Activated CD8-positive, alpha-beta T cell treated with anti-CD3 and anti-CD28 coated beads for 36 hours (primary cell): ENCODE measurements at places on chromosomes 11 and 22.

DNA sequence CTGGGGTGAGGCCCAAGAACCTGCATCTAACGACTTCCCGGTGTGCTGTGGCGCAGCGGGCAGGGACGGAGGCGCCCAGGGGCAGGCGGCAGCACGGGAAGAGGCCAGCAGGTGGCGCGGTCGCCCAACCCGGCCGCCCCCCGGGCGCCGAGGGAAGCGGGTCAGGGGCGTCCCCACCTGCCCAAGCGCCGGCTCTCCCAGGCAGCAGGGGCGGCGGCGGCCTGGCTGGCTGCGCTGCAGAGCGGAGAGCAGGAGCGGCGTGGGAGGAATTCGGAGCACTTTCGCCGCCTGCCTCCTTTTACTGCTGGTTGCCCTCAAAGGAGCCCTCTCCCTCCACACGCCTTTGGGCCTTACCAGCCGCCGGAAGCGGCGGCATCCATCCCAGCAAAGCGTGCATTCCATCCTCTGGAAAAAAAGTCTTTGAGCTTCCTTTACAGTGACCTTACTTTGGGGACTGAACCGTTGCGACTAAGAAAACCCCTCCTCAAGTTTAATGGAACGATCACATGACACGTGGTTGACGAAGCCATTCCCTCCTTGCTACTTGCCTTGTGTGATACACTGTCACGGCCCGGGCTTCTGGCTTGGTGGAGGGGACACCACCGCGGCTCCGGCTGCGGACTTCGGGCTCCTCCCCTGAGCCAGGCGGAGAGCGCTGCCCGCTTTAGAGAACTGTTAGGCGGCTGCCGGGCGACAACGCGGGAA lies 106.8 kb upstream of the CLMP start:
- H3K4me1 ChIP-seq: peaks cover 37% of the 10 kb centered on the region
- H3K4me3 ChIP-seq: peak overlapping the region; percentile 12
- peak overlapping the region; percentile 77 for H3K27ac ChIP-seq

- peaks cover 14% of the 10 kb centered on the region for H3K36me3 ChIP-seq
- no peaks in the 10 kb centered on the region for H3K27me3 ChIP-seq
- peaks cover 64% of the 10 kb centered on the region for H3K4me1 ChIP-seq
- peak overlapping the region; percentile 94 for H3K27ac ChIP-seq
- peak; percentile 52 for DNase-seq
- H3K4me3 ChIP-seq: peak overlapping the region; percentile 98
These were observed 1.8 kb downstream of the SIK3 start for GRCh38 chr11:117096201-117096991.

DNA sequence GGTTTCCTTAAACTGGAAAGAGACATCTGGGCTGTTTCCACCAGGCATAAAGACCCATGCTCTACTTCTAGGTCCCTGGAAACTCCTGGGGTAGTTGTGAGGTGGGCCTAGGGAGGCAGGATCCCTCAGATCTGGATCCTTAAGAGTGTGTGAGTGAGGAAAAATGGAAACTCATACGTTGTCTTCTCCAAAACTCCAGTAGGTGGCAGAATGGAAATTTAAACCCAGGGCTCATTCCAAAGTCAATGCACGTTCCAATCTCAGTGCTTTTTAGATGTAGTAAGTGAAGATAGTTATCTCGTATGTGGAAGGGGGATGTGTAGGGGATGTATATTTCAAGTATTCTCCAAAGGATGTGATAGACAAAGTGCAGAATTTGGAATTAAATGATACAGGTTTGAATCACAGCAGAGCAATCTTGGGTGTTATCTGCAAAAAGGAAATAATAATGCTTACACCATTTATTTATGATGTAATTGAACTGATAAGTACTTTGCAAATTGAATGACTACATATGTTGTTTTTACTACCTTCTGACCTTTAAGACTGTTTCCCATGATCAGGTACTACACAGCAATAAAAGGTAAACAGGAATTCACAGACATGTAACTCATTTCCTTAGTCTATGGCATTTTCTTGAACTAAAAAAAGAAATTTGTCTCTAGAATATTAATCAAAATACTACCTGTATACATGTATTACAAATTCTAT lies 13.1 kb upstream of the MMP1 start:
- H3K4me3 ChIP-seq: no peak overlapping the region
- peaks cover 3% of the 10 kb centered on the region for H3K27me3 ChIP-seq
- H3K4me1 ChIP-seq: no peaks in the 10 kb centered on the region
- no peak overlapping the region for H3K27ac ChIP-seq
- no peak for DNase-seq
- H3K36me3 ChIP-seq: no peaks in the 10 kb centered on the region

DNA sequence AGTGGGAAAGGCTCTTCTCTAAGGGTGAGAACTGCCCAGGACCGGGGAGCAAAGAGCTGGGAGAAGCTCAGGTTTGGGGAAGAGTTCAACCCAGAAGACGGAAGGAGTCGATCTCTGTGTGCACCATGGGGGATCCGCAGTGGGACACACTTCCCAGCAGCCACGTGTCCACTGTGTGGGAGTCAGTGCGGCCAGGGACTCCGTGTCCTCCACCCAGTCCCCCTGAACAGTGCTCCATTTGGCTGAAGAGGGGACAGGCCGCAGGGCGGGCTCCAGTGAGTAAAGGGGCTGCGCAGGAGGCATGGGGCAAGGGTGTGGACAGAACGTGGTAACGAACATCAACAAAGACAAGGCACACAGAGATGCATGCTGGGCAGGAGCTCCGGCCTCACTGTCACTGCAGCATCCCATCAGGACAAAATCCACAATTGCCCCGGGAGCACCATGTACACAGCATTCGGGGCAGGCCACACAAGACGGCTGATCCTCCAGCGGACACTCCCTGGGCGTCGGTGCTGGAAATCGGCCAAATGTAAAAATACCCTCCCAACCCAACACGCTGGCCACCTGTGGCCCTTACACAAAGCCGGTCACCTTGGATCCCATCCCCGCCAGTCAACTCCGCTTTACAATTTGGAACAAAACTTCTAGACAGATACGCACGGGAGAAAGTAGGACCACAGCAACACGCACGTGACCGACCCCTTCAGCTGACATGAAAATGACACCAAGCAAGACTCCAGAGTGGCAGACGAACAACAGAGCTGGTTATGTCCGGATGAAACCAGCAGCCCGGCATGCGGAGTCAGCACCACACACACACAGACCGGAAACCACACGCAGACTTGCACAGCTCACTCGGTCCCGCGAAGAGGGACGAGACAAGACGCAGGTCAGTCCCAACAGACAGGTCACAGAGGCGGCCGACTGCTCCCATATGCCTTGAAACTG lies 366.8 kb downstream of the SHANK2 start:
- no peak overlapping the region for H3K4me3 ChIP-seq
- no peaks in the 10 kb centered on the region for H3K4me1 ChIP-seq
- no peak for DNase-seq
- peaks cover 1% of the 10 kb centered on the region for H3K36me3 ChIP-seq

DNA sequence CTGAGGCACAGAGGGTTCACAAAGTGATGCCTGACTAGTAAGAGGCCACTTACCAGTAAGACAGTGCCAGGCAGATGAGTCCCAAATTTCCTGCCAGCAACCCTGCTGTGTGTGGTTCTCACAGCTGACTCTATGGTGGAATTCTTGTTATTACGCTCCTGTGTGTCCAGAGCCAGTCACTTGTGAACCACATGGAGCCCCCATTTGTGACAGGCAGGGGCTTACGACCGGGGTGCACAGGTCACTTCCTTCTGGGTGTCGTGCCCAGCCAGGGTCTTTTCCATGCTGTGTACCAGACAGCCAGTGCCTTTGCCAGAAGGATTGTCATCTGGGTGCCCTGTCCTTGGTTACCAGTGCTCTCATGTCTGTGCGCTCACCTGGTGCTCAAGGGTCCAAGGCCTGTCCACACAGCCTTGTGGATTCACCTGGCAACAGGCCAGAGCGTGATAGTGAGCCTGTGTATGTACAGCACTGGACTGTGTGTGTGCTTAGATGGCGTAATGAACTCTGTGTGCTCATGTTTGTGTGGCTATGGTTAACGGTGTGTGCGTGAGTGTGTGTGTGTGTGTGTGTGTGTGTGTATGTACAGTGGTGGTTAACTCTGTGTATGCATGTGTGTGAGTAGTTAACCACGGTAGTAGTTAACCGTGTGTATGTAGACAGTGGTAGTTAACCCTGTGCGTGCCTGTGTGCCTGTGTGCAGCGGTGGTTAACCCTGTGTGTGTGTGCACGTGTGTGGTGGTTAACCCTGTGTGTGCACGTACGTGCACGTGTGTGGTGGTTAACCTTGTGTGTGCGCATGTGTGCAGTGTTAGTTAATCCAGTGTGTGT lies 18.6 kb downstream of the GRAMD4 start:
- no peaks in the 10 kb centered on the region for H3K27me3 ChIP-seq
- H3K4me3 ChIP-seq: no peak overlapping the region
- H3K4me1 ChIP-seq: no peaks in the 10 kb centered on the region
- H3K36me3 ChIP-seq: no peaks in the 10 kb centered on the region

DNA sequence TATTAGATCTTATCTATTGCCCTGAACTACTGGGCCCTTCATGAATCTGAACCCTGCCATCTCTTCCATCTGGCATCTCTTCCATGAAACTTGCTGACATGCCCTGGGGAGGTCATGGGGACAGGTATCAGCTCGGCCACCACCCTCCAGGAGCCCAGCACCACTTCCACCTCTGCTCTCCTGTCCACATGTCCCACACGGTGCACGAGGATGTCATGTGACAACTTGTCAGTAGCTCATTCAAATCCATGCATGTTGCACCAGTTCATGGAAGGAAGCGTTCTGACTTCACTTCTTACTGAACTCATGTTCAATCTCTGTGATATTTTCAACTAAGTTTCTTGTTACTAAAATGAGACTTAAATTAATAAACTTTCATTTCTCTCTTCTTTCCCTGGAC lies 16.6 kb downstream of the YPEL1 start:
- no peaks in the 10 kb centered on the region for H3K27me3 ChIP-seq
- DNase-seq: no peak
- H3K27ac ChIP-seq: no peak overlapping the region

GRCh38 chr22:39501644-39502108 lies 414 bp upstream of the MIEF1 start:
- peaks cover 29% of the 10 kb centered on the region for H3K4me1 ChIP-seq
- H3K36me3 ChIP-seq: peaks cover 35% of the 10 kb centered on the region
- DNase-seq: no peak

DNA sequence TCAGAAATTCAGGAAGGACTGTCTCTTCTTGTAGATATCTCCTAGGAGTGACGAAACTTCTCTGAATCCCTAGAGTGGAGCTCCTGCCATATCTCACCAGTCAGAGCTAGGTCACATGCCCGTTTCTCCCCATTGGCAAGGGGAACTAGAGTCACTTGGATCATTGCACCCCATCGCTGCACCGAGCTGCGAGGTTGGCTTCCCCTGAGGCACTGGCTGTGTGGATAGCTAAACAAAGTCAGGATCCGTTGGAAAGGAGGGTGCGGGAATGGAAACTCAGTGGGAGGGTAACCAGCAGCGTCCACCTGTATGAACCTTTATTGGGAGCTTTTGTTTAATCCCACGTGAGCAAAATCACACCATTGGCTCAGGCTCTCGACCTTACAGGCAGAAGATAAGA lies 283.8 kb downstream of the BRD1 start:
- no peak overlapping the region for H3K4me3 ChIP-seq
- H3K27ac ChIP-seq: no peak overlapping the region
- no peak for DNase-seq
- no peaks in the 10 kb centered on the region for H3K4me1 ChIP-seq

- H3K36me3 ChIP-seq: no peaks in the 10 kb centered on the region
- H3K27ac ChIP-seq: no peak overlapping the region
- H3K27me3 ChIP-seq: no peaks in the 10 kb centered on the region
- DNase-seq: peak; percentile 81
These were observed 26.4 kb downstream of the LRFN4 start for GRCh38 chr11:66883016-66883965.

GRCh38 chr11:119370486-119371046 lies 10.9 kb downstream of the USP2 start:
- H3K27me3 ChIP-seq: peaks cover 24% of the 10 kb centered on the region
- H3K4me1 ChIP-seq: peaks cover 7% of the 10 kb centered on the region
- no peak for DNase-seq
- H3K4me3 ChIP-seq: no peak overlapping the region
- no peaks in the 10 kb centered on the region for H3K36me3 ChIP-seq
- H3K27ac ChIP-seq: no peak overlapping the region

DNA sequence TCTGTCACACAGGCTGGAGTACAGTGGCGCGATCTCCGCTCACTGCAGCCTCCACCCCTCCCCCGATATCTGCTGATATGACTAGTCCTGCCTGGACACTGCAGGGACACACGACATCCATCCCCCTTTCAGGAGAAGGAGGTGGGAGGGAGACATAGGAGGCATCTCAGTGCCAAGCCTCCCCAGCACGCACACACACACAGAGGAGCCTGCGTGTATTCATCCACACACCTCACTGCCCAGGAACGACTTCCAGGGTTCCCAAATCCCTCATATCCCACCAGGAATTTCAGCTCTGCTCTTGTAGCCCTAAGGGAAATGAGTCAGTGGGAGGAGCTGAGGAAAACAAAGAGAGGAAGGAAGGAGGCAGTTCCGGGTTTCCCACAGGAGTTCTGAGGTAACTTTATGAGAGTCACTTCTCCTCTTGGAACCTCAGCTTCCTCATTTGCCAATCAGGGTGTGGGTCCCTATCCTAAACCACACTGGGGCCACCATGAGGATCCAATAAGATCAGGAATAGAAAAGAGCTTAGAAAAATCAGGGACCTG lies 37.2 kb upstream of the ACER3 start:
- no peak overlapping the region for H3K4me3 ChIP-seq
- H3K4me1 ChIP-seq: peaks cover 10% of the 10 kb centered on the region
- no peak for DNase-seq
- H3K27me3 ChIP-seq: peaks cover 2% of the 10 kb centered on the region
- H3K36me3 ChIP-seq: no peaks in the 10 kb centered on the region

GRCh38 chr11:118645066-118645715 lies 34.3 kb downstream of the TREH start:
- DNase-seq: no peak
- no peaks in the 10 kb centered on the region for H3K36me3 ChIP-seq
- no peak overlapping the region for H3K27ac ChIP-seq
- no peak overlapping the region for H3K4me3 ChIP-seq
- H3K27me3 ChIP-seq: no peaks in the 10 kb centered on the region

GRCh38 chr11:75823415-75823814 lies 8.4 kb downstream of the UVRAG start:
- peaks cover 19% of the 10 kb centered on the region for H3K36me3 ChIP-seq
- no peak overlapping the region for H3K4me3 ChIP-seq
- DNase-seq: no peak

DNA sequence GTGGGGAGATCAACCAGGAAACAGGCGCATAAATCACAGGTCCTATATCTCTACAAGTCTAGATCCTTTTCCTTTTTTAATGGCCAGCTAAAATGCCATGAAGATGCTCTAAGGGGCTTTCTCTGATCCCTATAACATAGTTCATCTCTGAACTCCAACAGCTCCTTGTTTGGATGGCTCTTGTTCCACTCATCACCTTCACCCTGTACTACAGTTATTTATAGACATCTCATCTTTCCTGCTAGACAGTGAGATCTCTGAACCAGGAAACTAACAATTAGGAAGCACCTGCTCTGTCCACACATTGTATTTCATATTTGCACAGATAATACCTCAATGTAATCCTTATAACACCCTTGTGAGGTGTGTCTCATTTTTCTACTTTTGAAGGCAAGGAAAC lies 31.6 kb downstream of the KCNA4 start:
- H3K4me3 ChIP-seq: no peak overlapping the region
- no peaks in the 10 kb centered on the region for H3K36me3 ChIP-seq
- H3K4me1 ChIP-seq: no peaks in the 10 kb centered on the region
